NCI-H1694 (cell line): ENCODE measurements at places on chromosomes 6 and 20.

DNA sequence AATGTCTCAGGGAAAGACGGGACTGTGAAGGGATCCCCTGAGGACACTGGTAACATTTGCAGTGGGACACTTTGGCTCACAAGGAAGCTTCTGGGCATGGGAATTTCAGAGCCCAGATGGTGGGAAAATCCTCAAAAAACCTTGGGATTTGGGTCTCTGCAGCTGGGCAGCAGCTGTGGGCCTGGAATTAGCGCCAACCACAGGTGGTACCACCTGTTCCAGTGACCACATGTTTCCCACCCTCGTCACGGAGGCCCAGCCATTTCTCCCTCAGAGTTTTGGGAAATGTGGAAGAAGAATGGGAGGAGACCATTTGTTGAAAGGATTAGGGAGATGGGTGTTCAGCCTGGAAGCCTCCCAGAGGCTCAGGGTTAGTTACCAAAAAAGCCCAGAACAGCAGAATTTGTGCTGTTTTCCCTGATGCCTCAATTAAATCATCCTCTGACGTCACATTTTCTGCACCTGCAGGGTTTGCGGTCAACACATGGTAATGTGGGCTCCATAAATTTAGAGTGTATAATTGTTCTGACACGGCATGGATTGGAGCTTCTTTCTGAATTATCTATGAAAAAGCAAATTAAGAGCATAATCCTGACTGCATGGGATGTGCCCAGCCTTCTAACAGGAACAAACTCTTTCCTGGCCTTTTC is 34.4 kb downstream of the EDN3 start:
- DNase-seq = no peak

- DNase-seq = no peak
Measured at GRCh38 chr6:139131736-139132280, 3.1 kb upstream of the HECA start.

- DNase-seq = no peak
Measured at GRCh38 chr6:128595544-128595943, 75.1 kb upstream of the PTPRK start.

GRCh38 chr6:157615951-157616350 is 207.1 kb upstream of the SNX9 start:
- DNase-seq = no peak

- no peak for DNase-seq
Measured at GRCh38 chr6:158285656-158286021, 26.6 kb upstream of the TULP4 start.
